ENCODE measurements at places on chromosomes 2 and 18.

DNA sequence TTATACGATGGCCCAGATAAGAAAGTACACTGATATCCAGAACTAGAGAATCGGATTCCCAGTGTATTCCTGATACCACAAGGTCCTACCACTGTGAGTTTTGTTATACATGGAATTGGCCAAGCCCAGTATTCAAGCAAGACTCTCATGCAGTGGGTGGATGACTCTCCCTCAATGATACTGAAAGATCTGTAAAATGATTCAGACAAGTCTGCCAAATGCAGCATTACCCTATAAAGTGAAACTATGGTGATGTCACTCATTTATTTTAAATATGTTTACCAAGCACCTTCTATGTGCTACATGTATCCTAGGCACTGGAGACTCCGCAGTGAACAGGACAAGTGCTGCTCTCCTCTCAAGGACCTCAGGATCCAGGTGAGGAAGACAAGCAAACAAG lies 22.6 kb downstream of the MYO5B start:
- DNase-seq = no peak

DNA sequence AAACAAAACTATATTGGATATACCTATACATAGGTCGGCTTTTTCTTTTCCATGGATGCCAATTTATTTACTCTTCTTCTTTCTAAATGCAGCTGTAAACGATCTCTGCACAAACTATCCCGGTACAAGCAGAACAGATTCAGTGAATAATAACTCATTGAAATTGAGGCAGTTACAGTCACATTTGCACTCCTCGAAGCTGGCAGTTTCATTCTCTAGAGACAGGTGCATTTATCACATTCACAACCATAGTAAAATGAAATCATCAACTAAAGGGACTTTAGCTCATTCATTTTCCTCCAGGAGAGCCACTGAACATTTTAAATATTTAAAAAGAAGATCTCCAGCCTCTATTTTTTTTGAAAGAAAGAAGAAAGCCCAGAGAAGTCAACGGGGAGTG lies 551.7 kb downstream of the LRP1B start:
- DNase-seq = no peak

DNA sequence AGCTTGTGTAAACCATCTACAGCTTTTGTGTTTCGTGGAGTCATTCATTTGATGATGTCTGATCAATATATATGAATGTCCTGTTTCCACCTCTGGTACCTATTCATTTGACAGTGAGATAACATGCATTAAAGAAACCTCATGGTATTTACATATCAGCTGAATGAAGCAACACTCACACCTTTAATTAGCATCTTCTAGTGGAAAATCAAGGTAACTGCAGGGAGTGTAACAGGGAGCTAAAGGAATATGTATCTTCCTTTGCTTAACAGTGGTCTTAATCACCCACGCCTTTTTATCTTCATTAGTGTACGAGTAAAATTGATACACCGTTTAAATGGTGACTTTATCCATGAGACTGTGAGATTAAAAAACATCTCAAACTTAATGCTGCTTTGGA lies 15.6 kb downstream of the SLC39A10 start:
- no peak for DNase-seq

- DNase-seq = no peak
Observed at GRCh38 chr2:141323571-141323970, 807.2 kb downstream of the LRP1B start.

DNA sequence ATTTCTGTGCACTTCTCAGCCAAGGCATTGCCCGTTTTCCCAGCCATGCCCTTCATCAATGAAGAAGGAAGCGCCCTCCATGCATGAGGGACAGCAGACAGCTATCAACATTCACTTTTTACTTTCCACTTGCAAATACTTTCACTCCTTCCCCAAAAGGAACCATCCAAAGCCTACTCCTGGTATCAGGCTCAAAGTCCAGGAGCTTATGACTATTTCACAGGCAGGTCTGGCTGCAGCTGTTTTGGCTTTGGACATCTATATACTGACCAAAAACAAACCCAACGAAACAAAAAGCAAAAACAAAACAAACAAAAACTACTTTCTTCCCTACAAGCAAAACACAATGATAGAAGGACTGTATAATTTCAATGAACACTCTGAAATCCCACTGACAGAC lies 825.1 kb downstream of the RNF144A start:
- no peak for DNase-seq

DNA sequence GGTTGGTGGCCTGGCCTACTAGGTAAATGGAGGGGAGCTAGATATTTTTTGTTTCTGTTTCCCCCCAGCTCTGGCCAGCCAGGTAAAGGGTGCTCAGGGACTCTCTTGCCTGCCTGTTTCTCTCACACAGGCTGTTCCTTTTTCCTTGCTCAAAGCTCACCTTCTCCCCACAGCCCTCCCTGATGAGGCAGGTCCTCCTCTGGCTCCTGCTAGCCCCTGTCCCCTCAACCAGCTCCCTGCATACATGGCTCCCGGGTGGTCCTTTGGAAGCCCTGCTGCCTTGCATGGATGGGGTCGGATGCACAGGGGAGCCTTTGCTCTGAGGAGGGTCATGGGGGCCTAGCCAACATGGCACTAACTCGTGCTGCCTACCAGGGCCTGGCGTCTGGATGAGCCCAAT lies 27.8 kb downstream of the DYSF start:
- no peak for DNase-seq

DNA sequence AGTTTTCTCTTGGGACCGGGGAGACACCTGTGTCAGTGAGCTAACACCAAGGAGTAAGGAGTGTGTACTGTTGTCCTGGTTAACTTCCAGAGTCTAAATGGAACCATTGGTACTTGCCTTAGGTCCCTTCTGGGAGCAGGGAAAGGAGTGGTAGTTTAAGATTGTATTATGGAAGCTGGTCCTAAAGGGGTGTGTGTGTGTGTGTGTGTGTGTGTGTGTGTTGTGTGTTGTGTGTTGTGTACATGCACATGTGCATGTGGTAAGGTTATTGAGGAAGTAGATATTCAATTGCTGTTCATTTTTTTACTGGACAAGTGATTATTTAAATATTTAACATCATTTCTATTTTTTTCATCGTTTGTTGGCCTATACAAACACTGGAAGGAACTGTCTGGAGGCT lies 1.4 kb downstream of the APLF start:
- no peak for DNase-seq

- no peak for DNase-seq
Observed at GRCh38 chr2:157334797-157335196, 9.2 kb upstream of the ERMN start.

- no peak for DNase-seq
Observed at GRCh38 chr2:158487419-158487818, 30.7 kb downstream of the PKP4 start.

DNA sequence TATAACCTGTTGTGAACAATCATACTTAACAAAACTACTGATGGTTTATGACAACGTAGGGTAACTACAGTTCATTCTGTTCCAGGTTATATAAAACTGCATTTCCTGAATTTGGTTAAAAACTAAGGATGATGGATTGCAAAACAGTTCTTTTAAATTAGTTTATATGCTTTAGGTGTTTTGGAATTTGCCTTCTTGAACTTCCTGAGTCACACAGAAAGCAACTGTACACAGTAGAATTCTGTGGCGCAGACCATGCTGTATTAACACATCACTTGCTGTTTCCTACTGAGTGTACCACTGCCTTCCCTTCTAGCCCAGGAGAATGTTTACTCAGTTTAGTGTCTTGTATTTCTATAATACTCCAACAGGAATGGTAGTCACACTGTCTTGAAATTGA lies 19.4 kb downstream of the ITGB1BP1 start:
- DNase-seq = no peak

DNA sequence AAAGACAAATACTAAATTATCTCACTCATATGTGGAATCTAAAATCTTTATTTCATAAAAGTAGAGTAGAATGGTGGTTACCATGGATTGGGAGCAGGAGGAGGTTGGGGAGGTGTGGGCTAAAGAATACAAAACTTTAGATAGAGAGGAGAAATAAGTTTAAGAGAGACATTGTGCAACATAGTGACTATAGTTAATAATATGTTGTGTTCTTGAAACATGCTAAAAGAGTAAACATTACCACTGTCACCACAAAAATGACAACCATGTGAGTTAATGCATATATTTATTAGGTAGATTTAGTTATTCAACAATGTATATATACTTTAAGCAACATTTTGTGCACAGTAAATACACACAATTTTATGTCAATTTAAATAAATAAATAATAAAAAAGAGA lies 128.5 kb upstream of the COL3A1 start:
- DNase-seq = no peak

DNA sequence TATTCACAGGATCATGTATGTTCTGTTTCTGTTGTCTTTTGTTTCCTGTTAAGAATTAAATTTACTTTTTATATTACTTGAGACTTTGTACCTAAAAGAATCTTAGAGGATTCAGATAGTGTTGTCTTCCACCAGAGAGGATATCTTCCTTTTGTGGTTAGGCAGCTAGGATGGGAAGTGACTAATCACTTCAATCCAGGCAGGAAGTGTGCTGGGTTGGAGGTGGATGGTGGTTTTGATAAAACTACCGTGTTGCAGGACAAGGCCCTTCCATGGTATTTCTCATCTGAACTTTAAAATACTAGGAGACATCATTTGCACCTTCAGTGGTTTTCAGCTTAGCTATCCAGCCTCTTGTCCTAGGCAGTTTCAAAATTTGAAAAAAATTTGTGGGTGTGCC lies 728.6 kb upstream of the CDH2 start:
- DNase-seq = no peak
